Stimulated activated CD4-positive, alpha-beta T cell treated with anti-CD3 and anti-CD28 coated beads, TNF-alpha, amount 100 ng/mL, for 48 hours (primary cell): ENCODE measurements at places on chromosomes 7 and 10.

GRCh38 chr7:130385600-130386066 lies 5.3 kb downstream of the CPA1 start:
- no peak for DNase-seq

GRCh38 chr7:12475362-12476063 lies 71.8 kb upstream of the VWDE start:
- DNase-seq: no peak

DNA sequence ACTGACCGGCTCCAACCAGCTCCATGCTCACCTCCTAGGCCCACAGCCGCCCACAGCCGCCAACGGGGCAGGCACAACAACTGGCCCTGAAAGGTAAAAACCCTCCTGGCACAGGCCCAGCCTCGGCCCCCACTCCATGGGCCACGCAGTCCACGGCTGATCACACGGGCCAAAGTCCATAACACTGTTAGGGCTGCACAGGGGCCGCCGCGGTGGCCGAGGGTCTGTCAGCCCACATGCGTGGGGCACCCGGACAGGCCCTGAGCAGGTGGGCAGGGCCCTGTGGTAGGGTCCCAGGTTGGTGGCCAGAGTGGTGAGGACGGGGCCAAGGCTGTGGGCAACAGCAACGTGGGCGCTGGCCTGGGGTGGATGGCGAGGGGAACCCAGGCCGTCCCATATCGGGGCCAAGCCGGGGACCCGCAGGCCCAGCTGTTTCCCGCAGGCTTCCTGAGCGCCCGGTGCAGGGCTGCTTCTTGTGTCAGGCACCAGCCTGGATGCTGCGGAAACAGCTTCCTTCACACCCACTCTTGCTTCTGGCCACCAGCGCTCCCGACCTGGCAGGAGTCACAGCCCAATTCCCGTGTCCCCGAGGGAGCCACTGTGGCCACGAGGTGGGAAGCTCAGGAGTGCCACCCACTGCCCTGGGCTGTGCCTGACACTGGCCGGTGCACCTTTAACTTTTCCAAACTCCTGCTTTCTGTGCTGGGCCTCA lies 29.2 kb downstream of the CYP2W1 start:
- DNase-seq: no peak

GRCh38 chr7:39560408-39560807 lies 5.8 kb upstream of the YAE1 start:
- no peak for DNase-seq

DNA sequence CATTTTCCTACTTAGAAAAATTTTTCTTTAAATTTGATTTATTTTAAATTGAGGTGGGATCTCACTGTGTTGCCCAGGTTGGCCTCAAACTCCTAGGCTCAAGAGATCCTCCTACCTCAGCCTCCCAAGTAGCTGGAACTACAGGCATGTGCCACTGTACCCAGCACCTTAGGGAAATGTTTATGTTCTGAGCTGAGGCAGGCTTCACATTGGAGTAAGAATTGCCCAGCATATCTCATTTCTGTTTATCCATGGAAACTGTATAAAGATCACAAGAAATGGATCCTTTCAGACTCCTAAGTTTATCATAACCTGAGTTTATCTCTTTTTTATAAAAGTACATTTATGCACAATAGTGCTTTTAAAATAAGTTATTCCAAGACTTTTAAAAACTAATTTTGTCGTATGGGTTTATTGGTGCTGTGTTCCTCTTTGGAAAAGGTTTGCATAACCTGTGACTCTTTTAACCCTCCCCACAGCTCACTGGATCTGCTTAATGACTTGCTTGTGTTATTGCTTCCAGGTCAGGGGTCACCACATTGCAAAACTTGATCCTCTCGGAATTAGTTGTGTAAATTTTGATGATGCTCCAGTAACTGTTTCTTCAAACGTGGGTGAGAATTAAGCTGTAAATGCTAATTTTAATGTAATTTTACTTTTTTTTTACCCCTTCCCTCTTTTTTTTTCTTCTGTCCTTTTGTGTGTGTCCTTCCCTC lies 40.7 kb downstream of the OGDH start:
- DNase-seq: no peak

DNA sequence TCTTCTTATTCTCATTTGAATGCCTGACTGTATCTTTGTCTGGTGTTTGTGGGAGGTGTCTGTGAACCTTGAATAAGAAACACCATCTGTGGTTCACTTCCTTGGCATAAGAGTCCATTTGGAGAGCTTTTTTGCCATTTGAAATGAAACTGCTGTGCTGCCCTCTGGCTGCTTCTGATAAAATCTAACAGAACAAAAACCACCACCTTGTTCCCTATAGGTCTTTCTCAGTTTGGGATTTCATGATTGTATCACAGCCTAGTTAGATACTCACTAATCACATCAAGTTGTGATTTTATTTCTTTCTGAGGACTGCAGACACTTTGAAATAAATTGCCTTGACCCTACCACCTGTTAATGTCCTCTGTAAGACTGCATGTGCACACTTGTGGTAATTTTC lies 102.7 kb upstream of the FAM13C start:
- no peak for DNase-seq

DNA sequence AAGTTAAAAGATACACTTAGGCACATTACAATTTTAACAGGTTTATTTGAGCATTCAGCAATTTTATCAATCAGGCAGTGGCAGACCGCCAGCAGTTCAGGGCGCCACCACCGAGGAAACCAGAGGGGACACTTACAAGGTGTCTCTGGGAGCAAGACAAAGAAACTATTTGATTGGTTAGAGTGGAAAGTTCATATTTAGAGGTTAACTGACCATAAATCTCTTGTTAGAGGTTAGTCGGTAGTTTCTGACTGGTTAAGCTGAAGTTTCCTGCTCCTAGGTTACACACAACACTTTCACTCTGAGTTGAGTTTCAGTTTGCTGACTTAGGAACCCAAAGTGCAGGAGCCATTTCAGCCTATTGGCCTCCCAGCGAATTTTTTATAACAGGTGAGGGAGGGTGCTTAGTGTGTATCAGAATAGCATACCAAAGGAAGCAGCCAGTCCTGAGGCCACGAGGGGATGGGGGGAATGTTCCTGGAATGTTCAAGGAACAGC lies 10.8 kb upstream of the PVRIG start:
- DNase-seq: no peak

GRCh38 chr7:80529362-80529761 lies 17.5 kb upstream of the GNAT3 start:
- DNase-seq: no peak

DNA sequence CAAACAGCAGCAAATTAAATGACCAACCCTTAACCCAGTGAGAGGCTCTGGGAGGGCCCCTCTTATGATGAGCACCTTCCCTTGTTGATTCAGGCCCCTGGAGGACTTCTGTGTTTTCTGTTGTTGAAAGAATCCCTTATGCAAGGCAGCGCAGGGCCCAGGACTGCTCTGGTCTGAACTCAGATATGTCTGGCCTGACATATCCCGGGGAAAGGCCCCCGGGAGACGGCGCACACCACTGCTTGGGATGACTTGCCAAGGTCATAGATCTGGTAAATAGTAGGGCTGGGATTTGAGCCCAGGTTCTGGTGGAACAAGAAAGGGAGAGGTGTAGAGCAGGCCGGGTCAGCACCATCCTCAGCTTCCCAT lies 124.0 kb downstream of the AOAH start:
- DNase-seq: no peak

GRCh38 chr7:158586499-158587161 lies 993 bp downstream of the PTPRN2 start:
- no peak for DNase-seq

DNA sequence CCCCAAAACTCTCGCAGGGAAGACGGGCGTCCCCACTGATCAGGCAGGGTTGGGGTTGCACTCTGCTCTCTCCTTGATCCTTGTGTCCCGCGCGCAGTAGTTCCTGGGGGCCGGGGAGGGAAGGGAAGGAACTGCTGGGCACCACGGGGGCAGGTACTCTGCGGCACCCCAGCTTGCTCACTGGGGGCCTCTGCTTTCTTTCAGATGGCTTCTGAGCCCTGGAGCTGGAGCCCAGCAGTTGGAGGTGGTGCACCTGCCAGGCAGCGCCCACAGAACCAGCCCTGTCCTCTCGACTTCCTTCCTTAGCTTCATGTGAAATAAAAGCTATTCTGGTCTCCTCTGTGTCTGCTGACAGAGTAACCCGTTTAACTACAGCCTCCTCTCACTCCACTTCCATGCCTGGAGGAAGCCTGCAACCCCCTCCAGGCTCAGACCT lies 12.2 kb downstream of the PLAC9 start:
- DNase-seq: peak; percentile 18

GRCh38 chr7:6128205-6128604 lies 97.0 kb downstream of the ANKRD61 start:
- DNase-seq: no peak

GRCh38 chr7:16212610-16213009 lies 208.7 kb downstream of the CRPPA start:
- DNase-seq: no peak

DNA sequence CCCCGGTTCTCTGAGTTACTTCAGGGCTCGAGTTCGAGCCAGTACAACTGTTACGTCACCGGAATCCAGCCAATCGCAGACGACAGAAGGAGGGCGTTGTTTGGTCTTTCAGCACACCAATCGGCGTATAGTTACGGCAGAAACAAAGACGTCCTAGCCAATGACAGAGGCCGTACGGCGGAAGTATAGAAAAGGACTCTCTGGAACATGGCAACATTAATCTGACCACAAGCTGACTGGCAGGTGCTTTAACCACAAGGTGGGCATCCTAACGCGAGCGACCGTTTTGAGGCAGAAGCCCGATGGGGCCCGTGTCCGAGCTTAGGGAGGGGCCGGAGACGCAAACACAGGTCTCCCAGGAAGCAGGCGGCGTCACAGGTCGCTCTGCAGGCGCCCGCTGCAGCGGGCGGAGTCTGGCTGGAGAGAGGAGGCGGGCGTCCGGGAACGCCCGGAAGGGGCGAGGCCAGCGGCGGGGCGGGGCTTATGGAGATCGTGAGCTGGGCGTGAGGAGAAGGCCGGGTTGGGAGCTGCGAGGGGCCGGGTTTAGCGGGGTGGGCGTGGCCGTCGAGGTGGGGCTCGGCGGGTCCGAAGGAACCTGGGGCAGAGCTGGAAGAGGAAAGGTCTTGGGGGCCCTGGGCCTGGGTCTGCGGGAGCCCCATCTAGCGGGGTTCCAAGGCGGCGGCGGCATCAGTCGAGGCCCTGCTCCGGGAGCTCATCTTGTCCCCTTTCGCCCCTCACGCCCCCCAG lies at the start of gene MOSPD3:
Gene MOSPD3, plus strand, starts transcription at position 558 of the 747 bp plus-strand sequence. CDS start 252 bp downstream, outside the sequence.
- DNase-seq: peak; percentile 96

DNA sequence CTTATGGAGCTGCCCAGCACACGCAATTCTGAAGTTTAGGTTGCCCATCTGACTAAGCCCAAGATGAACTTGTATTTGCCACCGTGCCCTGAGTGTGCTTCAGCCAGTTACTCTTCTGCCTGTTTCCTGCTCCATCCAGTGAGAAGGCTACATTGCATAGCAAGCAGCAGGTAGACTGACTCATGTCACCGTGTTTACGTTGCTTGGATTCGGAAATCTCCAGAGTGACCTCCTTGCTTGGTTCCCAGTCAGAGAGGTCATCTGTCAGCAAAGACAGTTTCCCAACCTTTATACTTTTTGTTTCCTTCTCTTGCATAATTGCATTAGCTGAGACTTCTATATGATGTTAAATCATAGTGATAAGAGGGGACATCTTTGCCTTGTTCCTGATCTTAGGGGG lies 30.9 kb downstream of the NACAD start:
- no peak for DNase-seq

DNA sequence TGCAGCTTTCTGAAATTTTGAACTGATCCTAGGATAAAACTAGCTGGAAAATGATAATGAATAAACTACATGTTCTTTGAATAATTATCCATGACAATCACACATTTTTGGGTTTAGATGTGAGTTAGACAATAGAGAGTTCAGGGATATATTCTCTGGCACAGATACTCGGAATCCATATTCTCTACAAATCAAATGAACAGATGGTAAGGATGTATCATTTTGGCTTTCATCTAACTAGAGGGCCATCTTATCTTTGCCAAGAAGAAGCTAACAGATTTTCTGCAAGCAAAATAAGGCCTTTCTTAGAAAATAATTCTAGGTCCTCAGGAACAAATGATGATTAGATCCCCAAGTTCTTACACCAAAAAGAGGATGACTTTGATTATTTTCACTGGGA lies 355.9 kb upstream of the C7orf33 start:
- no peak for DNase-seq

DNA sequence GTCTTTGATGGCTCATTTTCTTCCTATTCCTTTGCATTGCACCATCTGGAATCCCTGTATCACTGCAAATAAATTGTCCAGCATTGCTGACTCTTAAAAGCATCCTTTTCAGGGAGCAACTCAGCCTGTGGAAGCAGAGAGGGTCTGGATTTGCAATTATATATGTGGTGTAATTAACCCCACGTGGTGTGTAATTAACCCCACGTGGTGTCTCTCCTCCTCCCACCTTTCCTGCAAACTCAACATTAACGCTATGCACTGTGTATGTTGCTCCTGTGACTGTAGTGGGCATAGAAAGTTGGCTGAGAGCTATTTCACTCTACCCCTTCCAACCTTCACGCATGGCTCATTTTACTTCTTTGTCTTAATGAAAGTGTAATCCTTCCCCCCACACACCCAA lies 689.0 kb upstream of the COBL start:
- no peak for DNase-seq

DNA sequence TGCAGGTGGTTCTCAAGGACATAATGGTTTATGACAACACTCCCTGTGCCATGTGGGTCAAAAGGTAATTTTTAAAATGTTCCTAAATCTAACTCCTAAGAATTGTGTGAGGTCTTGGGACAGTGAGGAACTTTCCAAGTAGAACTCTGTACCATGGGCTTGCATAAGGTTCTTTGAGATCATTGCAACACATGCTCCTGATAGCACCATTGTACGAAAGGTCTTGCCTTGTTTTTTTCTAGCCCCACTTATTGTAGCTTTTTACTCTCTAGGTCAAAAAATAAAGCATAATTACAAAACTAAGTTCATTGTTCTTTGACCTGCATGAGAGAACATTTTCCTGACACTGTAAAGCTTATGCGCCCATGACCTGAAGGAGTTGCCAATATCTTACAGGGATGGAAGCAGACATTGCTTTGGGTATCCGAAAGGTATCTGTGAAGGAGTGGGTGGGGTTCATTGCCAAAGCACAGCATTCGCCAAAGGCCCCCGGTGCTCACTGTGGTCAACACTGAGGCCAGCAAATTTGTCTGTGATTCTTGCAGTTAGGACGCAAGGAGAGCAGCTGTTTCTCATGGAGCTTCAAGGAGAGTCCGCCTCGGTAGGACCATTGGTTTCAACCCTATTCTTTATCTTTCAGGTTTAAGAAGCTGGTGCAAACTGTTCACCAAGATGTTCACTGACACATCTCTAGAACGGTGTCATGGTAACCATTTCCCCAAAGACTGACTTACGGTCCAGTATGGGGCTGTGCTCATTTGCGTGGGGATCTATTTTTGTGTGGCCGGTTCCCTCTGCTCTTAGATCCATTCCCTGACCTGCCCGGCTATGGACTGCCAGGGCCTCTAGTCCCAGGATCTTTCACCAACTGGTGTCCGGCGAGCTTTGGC lies 7.6 kb upstream of the PRKAG2 start:
- no peak for DNase-seq

DNA sequence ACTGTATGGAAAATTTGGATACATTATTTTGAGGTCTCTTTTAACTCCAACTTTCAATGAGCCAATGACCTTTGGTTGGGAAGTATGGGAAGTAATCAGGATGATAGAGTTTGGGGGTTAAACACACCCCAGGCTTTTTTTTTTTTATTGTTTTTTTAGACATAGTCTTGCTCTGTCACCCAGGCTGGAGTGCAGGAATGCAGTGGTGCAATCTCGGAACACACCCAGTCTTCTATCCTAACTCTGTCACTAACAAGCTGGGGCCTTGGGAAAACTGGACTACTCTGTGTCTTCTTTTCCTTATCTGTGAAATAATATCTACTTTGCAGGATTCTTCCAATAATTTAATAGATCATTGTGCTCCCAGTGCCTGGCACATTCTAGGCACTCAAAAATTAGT lies 37.6 kb upstream of the AGBL3 start:
- DNase-seq: no peak

- no peak for DNase-seq
These were observed 227.0 kb downstream of the INHBA start for GRCh38 chr7:41475801-41476459.
